Inflammatory macrophage treated with lipopolysaccharide for 1 hour (primary cell): ENCODE measurements at places on chromosomes 1 and 21.

DNA sequence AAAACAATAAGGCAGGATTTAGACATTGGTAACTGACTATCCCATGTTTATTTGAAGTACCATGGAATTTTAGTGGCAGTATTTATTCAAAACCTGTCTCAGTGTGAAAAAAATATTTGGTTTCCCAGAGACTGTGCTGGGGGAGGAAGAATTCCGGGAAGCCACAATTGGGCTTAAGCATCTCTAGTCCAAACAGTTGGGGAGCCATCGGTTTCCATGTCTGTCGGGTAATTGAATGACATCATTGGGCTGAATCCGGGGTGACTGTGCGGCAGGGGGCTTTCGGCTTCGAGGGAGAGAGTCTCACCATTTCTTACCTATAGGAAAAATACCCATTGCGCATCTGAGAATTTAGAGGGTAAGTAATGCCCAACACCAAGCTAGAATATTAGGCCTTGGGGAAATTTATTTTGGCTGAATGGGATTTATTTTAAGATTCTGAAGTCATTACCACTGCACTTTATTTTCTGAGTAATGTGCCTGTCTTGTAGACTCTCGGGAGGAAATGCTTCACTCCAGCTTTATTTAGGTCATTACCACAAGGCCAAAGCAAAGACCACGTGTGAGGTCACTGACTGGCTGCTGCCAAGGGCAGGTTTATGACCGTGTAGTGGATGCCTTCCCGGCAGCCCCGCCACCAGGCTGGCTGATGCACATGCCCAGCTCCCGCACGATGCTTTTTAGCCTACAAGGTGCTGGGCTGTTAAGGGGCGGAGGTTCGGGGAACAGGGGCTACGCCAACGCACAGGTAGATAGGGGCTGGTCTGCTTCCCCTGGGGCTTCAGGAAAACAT lies 23.1 kb upstream of the UMODL1 start:
- DNase-seq = no peak

DNA sequence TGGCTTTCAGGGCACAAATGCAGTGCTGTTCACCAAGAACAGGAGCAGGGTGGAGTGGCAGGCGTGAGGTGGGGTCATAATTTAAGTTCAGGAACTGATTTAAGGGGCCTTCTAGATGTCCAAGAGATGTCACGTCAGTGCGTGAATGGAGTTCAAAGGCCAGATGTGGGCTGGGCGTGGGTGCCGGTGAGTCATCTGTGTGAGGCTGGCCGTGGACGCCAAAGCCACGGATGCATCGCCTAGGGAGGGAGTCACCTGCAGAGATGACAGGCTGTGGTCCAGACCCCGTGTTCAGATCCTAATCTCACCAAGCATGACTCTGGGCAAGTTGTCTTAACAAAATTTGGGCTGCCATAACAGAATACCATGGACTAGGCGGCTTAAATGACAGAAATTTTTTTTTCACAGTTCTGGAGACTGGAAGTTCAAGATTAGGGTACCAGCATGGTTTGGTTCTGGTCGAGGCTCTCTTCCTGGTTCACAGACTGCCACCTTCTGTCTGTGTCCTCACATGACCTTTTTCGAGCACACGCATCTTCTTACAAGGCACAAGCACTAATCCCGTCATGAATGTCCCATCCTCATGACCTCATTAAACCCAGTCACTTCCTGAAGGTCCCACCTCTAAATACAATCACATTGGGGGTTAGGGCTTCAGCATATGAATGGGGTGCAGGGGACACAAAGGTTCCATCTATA lies 109.6 kb downstream of the PRDM2 start:
- DNase-seq = no peak

DNA sequence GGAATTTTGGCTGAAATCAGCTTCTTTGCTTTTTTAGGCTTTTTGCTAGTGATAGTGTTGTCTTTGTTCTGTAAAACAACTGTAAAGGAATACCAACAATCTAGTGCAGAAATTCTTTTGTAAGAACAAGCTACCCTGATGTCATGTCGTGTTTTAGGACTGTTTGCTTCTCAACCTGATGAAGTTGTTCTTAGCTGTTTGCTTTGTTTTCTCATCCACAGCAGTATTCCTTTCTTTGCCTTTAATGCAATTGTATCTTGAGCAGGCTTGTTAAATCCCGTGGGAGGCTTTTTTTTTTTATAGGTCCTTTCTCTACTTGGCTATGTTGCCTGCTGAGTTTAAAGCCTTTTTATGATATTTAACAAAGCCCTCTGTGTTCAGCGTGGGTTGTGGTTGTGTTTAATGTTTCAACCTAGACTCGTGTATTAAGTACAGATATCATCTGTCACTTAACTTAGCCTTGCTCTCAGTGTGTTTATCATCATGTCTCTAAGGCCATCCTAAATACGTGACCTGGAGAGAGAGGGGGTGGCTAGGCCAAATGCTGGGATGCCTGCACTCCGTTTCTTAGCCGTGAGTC lies 31.6 kb downstream of the ADARB1 start:
- DNase-seq = no peak

GRCh38 chr1:239125027-239125426 lies 261.3 kb upstream of the CHRM3 start:
- DNase-seq = no peak

DNA sequence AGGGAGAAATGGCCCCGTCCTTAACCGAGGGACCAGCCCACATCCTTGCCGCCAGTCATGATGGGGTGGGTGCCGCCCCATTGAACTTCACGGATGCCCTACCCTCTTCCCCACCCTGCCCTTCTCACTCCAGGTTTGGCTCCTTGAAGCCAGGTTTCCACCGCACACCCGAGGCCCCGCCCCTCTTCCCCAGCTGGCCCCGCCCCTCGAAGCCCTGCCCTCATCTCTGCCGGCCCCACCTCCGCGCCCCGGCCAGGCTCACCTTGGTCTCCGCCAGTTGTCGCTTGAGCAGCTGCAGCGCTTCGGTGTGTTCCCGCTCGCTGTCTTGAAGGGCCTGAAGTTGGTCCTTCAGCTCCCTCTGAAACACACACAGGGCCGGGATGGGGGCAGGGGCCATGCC lies 16.6 kb downstream of the TRIM62 start:
- no peak for DNase-seq

DNA sequence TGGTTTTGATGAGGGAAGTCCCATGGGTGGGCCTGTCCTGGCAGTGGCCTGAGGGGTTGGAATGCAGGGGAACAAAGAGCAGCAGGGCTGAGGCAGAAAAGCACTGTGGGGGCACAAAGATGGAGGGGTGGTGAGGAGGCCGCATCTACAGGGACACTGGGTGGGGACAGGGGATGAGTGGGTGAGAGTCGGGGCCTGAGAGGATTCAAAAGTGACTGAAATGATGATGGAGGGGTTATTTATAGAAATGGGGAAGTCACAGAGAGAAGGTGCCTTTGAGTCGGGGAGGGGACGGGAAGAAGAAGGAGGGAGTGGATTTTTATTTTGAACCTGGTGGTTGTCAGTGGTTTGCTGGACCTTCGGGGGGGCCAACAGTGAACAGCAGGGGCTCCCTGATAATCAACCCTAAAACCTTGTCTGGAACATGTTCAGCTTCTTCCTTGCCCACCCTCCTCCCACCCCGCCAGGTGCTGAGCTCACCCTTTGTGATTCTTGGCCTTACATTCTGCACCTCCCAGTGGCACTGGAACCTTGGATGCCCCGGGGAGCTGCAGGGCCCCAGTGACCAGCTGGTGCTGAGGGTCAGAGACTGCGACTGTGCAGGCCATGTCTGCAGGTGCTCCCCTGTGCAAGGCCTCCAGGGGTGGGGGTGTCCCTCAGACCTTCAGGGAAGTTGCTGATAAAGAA lies 42.9 kb downstream of the IER5 start:
- peak; percentile 39 for DNase-seq

DNA sequence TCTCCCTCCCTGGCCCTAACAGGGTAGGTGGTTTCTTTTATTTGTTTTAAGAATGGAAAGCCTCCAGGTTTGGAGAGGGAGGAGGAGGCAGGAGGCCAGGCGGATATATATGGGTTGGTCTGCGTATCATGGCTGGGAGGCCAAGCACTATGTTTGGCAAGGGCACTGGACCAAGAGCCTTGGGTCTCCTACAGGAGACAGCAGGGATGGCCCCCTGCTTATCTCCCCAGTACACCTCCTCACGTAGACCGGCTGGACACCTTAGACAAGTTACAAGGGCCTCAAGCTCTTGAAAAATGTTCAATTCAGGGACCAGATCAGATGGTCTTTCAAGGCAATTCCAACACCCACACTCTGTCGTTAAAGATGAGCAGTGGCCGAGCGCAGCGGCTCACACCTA lies 10.9 kb downstream of the SLC41A1 start:
- no peak for DNase-seq

GRCh38 chr1:187517546-187517945 lies 688.8 kb downstream of the PLA2G4A start:
- DNase-seq = no peak

- DNase-seq = no peak
Measured at GRCh38 chr1:215397106-215397505, 170.0 kb upstream of the KCTD3 start.

DNA sequence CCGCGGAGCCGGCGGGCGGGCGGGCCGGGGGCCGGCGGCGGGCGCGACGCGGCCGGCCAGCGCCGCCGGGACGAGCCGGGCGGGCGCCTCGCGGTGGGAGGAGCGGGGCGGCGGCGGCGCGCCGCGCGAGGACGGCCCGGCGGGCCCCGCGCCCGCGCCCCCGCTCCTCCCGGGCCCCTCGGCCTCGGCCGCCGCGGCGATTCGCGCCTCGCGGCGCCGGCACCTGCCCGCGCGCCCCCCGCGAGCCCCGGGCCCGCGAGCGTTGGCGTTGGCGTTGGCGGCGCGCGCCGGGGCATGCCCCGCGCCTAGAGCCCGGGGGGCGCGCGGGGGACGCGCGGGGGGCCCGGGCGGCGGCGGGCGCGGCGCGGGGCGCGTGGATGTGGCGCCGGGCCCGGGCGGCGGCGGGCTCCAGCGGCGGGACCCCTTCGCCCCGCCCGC lies at the start of gene SKI:
SKI (plus strand) TSS at position 163 of the 438 bp plus-strand sequence. CDS start 448 bp downstream, outside the sequence.
- no peak for DNase-seq

GRCh38 chr1:147611021-147611426 lies 59.3 kb downstream of the ACP6 start:
- no peak for DNase-seq

- DNase-seq = no peak
Measured at GRCh38 chr1:30975217-30975616, 66.7 kb upstream of the SDC3 start.

- no peak for DNase-seq
Measured at GRCh38 chr1:179205284-179205683, 24.2 kb downstream of the ABL2 start.

DNA sequence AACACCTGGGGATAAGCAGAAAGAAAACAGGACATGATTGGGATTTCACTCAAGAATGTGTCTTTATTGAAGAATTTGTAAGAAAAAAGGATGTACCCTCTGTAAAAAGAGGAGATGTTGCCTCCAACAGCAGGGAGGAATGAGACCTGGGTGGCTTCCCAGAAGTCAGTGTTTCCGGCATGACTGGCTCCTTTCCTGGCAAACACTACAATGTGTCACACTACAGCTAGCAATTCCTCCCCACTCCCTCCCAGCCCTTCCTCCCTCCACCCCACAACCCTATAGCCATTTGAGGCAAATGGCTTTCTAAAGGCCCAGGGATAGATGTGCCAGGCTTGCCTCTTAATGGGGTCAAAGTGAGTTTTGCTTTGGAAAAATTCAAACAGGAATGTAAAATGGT lies 11.5 kb upstream of the COL8A2 start:
- no peak for DNase-seq

DNA sequence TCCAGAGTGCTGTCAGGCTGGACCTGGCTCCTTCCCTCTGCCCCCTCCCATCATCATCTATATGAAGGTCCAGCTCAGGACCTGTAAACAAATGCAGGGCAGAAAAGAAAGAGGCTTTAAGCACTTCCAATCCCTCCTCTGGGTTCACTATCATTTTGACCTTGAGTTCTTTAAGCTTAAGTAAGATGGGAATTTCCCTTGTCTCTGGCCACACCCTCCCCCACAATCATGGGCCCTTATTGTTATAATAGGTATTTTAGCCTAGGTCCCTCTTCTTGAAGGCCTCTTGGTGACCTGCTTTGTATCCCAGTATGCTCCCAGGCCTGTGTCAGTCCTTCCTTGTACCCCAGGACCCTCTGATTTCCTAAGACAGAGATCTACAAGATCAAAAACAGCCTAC lies 45.1 kb upstream of the EPS15 start:
- DNase-seq = peak; percentile 70

GRCh38 chr1:194039578-194039977 lies 853.2 kb upstream of the B3GALT2 start:
- no peak for DNase-seq

GRCh38 chr1:64176659-64177058 lies 26.8 kb upstream of the UBE2U start:
- DNase-seq = peak; percentile 42

DNA sequence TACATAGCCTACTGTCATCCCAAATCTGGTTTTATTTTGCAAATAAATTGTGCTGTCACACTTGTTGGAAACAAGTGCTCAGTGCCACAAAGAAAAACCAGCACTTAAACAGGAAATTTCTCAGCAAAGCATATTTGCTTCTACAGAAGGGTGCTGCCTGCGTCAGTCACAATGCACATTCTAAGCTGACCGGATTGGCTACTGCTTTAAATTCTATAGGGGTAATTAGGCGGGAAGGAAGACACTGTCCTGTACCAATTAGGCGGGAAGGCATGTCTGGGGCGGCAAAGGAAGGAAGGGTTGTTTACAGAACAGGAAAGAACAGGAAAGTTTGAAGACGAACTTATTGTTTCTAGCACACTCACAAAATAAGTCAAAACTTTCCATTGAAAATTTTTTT lies 2.8 kb downstream of the IFI16 start:
- peak; percentile 71 for DNase-seq

DNA sequence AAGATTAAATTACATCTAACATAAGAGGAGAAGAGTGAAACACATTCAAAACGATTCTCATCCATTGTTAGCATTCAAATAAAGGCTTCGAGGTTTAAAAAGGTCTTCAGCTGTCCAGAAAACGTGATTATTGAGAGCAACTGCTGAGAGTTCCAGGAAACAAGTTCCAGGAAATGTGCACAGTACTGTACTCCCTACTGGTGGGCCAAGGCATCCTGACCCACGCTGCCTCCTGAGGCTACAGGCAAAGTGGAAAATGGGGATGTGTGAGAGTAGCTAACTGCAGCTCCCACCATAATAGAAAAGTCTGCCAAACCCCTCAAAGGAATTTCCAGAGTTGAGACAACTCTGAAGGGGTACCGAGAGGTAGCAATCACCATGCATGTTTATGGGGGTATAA lies 2.0 kb downstream of the VAV3 start:
- no peak for DNase-seq

DNA sequence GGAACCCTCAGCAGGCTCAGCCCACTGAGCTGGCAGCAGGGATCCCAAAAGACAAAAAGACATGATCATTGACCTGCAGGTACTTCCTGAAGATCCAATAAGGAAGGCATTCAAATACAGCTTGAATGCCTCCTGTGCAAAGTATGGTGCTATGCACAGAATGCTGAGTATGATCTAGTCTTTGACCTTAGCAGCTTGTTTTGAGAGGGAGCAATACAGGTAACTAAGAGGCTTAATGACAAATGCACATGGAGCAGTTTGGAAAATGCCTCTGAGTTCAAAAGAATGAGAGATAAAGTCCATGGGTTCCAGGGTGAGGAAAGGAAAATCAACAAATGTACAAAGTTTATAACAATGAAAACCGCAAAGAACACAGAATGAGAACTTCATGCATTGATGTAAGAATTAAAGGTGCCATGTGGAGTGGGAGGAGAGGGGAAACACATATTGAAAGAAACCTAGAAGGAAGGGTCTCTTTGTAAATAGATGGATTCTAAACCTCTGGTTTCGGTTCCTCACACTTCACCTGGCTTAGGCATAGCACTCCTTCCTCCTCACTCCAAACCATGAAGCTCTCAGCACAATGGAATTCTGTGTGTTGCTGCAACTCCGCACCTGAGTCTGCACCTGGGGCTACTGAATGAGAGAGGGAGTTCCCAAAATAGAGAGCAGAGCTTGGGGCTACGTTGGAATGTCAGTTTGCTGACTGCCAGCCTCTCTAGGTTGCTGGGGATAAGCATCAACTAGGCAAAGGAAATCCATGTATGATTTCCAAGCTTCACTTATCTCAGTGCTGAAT lies 77.6 kb downstream of the PLXNA2 start:
- no peak for DNase-seq
